ENCODE measurements at places on chromosomes 3 and 15.
A peak's percentile ranks its signal among the peaks of the same experiment; 100 is the strongest.

GRCh38 chr3:5186089-5186857, 1.2 kb upstream of the EDEM1 start:
- DNase-seq: no peak

DNA sequence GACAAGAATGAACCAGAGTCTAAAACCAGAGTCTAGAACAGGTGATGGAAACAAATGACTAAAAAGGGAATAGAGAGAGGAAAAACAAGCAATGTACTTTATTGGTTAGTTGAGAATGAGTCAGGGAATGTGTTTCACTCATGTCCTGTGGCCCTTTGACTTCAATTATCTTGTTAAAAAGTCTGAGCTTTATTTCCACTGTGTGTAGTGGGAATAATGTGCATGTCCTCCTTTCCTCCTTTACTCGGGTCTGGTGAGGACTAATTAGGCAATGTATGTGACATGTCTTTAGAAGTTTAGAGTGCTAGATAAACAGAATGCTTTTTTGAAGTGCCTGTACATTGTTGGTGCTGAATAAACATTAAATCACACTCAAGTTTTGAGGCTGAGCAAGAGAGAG, 21.3 kb downstream of the LSAMP start:
- DNase-seq: no peak

GRCh38 chr3:198027799-198028390, 67.9 kb downstream of the LMLN start:
- no peak for DNase-seq

- DNase-seq: no peak
Observed at GRCh38 chr3:10632125-10632524, 126.7 kb upstream of the ATP2B2 start.

GRCh38 chr3:177236704-177237103, 39.4 kb upstream of the TBL1XR1 start:
- DNase-seq: no peak

GRCh38 chr3:123602325-123602724, 17.5 kb upstream of the HACD2 start:
- peak; percentile 71 for DNase-seq

DNA sequence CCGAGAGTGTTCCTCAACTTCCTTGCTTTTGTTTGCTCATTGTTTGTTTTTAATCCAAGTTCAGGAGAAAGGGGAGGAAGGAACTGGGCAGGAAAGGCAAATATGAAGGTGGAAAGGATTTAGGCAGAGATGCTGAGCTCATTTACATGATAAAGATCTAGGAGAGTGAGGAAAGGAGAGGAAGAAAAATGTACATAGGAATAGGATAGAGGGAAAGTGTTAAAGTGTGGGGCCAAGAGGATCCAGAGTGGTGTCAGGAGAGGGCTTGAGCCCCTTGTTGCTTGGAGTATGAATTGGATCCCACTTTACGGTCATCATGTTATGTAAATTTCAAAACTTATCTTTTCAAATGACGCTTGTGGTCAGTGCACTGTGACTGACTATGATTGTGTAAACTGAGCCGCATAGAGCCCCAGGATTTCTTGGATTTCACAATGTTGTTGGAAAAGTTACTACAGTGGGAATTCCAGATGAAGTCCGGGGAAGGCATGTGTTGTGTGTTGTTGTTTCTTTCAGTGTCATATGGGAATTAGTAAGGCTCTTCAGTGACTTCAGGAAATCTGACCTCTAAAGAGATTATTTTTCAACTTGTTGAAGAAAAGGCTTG, 15.0 kb upstream of the PLD1 start:
- peak; percentile 93 for DNase-seq

All from AG10803 (cell line).